ENCODE measurements at places on chromosomes 2 and 18. TPM values are rescaled to one million over a fixed set of nuclear protein-coding genes. Genes with fewer than 3 reads are reported as not detected.

OTOS gene
- total RNA-seq = not detected

C2orf66 gene
- 0.40 TPM for total RNA-seq

ALPG gene
- total RNA-seq = not detected

IL37 gene
- not detected for total RNA-seq

ZNF521 gene
- 181 TPM for total RNA-seq

DNER gene
- total RNA-seq = 0.07 TPM

GLI2 gene
- total RNA-seq = 0.13 TPM

GIGYF2 gene
- total RNA-seq = 75.9 TPM

ECEL1 gene
- total RNA-seq = under 0.01 TPM

TSGA10 gene
- total RNA-seq = 2.7 TPM

NAT8 gene
- not detected for total RNA-seq

CFC1 gene
- total RNA-seq = not detected

LYPD1 gene
- 58.1 TPM for total RNA-seq
